PC-3 (cell line): ENCODE measurements at places on chromosomes 1 and 21.

- no peak for DNase-seq
These were observed 112.1 kb upstream of the NEGR1 start for GRCh38 chr1:72394457-72394856.

DNA sequence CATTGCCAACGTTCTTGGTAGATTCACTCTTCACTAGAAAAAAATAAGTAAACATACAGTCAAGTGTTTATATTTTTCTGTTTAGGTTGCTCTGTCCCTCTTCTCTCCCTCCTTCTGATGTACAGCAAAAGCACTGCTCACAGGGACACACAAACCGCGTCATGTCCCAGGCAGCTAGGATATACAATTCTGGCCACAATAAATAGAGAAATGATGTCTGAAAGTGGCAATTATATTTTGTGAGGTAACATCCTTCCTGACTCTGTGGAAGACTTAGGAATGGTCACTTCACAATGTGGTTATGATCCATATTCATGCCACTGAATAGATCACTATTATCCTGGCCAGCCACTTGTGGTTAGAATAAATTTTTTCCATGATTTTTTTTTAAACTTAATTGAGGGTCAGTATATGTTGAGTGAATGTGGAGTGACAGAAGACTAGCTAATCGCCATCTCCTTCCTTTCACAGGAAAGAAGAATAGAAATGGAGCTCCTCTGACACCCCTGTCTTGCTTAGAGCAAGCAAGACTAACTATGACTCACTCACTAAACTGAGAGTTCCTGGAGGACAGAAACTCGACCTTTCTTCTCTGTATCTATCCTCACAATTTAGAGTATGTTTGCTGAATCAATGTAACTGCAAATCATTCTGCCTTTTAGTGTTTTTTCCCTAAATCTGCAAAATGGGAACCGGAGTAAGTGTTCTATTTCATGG is 54.0 kb downstream of the ZNHIT6 start:
- DNase-seq, result peak; percentile 82

- DNase-seq, result no peak
These were observed 1.5 kb downstream of the SPATA6 start for GRCh38 chr1:48470481-48470855.

DNA sequence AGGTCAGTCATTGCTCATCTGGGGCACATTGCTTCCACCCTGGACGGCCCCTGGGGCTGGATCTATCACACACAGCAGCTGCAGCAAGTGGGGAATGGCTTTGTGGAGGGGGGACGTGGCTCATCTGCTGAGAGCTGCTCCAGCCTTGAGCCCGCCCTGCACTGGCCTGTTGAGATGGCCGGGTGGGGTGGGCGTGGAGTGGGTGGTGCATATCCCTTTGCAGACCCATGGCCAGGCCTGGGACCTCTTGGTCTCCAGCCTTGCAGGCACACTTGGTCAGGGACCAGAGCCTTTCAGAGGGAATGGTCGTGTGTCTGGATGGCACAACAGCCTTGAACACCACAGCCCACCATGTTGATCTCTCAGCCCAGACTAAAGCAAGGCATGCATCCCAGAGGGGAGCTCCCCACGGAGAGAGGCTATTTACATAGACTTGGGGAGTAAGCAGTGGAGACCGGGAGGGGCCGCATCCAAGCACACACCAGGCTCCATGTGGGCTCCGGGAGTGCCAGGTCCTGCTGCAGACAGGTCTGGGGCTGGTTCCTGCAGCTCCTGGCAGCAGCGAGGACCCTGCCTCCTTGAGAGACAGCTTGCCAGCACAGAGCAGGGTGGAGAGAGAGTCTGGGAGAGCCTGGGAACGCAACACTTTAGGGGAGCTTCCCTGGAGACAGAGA is 52.8 kb upstream of the SELENON start:
- no peak for DNase-seq

DNA sequence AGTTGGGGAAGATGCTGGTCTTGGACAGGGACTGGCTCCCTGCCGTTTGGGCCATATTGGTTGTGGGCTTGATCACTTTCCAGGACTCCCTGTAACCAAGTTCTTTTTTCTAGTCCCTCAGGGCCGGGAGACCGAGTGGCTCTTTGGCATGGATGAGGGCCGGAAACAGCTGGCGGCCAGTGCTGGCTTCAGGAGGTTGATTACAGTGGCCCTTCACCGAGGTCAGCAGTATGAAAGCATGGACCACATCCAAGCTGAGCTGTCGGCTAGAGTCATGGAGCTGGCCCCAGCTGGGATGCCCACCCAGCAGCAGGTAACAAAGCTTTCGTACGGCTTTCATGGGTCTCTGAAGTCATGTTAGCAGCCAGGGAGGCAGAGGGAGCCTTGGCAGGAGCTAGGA is 4.3 kb downstream of the METTL13 start:
- no peak for DNase-seq

DNA sequence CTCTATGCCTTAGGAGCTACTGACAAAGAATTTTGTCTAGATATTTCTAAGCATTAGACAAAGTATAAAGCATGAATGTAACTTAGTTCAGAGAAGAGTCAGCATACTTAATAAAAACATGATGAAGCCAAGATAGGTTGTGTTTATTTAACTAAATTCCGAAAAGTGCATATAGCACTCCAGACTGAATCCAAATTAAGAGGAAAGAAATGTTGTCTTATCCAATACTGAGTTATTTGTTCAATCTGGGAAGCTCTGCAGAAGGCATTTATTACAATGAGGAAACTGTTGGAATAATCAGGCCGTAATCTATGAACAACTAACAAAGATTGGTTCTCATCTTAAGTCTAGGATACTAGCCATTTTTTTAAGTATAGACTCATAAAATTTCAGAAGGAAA is 100.2 kb downstream of the TNFSF18 start:
- DNase-seq, result no peak

DNA sequence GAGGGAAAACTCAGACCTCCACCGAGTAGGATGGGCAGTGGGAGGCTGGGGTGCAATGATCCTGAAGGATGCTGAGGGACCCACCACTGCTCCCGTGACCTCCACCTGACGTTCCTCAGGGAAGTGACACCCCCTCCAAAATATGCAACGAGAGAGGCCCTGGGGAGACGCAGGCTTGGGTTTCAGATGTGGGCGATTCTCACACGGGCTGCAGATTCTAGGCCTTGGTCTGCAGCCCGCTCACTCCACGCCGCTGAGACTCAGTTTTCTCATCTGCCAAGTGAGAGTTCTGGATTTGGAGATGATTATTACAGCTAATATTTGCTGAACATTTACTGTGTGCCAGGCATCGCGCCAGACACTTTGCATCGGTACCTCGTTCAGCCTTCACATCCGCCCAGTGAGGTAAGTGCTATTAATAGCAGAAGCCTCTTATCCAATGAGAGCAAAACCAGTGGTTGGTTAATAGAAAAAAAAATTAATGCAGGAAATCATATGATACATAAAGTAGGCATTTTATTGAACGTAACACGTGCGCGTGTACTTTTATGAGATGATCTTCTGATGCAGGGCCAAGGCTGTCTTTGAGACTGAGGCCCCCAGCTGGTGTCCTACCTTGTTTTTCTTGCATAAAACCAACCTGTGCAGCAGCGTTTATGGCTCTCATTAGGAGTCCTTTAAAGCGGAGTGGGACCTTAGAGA is 102.0 kb upstream of the RUNX3 start:
- DNase-seq, result peak; percentile 85

- DNase-seq, result no peak
These were observed 883.4 kb upstream of the PRMT6 start for GRCh38 chr1:106173101-106173500.

GRCh38 chr1:65881067-65881594 is 88.4 kb downstream of the PDE4B start:
- no peak for DNase-seq

DNA sequence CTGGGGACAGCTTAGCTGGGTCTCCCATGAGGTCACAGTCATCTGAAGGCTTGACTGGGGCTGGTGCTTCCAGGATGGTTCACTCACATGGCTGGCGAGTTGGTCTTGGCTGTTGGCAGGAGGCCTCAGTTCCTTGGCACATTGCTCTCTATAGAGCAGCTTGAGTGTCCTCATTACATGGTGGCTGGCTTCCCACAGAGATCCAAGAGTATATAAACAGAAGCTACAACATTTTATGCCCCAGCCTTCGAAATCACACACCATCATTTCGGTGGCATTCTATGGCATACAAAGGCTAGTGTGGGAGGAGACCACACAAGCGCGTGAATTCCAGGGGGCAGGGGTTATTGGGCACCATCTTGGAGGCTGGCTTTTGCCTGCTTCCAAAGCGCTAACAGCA is 63.0 kb downstream of the ALPL start:
- DNase-seq, result no peak

- no peak for DNase-seq
These were observed 134.0 kb upstream of the ARHGEF16 start for GRCh38 chr1:3320246-3321152.

DNA sequence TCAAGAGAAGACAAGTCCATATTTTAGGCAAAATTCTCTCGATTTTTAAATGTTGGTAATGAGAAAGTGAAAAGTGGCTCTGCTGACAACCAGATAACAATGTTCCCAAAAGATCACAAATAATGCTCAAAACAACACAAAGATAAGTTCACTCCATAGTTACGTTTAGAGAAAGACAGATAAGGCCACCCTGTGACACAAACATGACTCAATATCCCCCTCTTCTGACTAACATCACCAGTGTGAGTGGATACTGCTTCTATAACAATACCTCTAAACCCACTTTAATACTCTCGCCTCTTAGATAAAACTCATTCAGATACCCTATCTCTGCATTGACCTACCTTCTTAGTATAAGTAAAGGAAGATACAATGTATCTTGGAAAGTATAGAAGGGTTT is 51.2 kb upstream of the RGS7 start:
- DNase-seq, result peak; percentile 78

DNA sequence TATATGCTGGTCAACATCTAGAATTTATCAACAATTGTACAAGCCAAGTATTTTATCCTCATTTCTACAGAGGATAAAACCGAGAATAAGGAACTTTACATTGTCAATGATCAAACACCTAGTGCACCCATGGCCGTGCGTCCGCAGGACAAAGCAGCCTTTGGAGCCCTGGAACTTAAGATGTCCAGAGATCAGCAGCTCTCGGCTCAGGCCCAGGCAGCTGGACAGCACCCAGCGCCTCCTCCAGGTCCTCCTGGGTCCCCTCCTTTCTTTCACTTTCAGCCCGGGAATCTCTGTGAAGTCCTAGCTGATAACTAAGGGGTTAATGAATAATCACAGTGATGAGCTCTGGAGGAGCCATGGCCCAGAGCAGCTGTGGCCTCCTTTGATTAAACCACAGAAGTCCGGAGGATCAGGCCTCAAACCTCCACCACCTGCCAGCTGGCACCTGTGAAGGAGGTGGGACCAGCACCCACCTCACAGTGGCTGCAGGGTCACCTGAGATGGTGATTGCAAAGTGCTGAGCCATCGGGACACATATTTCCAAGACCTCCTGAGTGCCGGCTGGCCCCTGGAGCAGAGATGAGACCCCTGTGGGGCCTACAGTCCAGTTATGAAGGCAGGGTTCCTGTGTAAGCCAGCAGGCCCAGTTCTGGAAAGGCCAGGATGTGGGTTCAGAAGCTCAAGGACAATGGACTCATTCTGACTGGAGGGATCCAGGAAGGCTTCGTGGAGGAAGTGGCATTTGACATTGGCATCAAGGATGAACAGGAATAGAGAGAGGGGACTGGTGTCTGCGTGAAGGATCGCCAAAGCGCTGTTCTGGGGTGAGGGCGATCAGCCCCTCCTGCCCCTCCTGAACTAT is 11.6 kb upstream of the SAMD11 start:
- DNase-seq, result no peak

GRCh38 chr1:225610539-225610938 is 42.4 kb downstream of the ENAH start:
- DNase-seq, result no peak

- no peak for DNase-seq
These were observed 142.5 kb upstream of the ST6GALNAC5 start for GRCh38 chr1:76724816-76725215.

DNA sequence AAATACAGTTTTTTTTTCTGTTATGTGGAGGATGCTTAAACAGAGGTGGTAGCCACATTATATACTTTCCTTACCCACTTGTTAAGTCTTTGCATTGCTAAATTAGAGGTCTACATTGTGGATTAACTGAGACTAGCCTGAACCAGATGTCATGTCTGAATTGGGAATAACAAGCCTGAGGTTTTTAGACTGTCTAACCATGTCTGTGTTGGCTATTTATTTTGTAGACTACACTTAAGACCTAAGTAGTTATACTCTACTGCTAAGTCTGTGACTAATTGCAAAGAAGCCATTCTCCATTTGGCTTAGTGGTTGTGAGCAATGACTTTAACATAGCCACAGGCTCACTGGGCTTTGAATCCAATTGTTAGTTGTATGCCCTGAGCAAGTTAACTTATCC is 45.4 kb downstream of the CDC14A start:
- DNase-seq, result no peak

GRCh38 chr21:43817157-43818086 is 28.0 kb downstream of the RRP1 start:
- no peak for DNase-seq

GRCh38 chr1:167446966-167447365 is 71.4 kb downstream of the CD247 start:
- DNase-seq, result no peak

- DNase-seq, result no peak
These were observed 112.9 kb downstream of the DAB1 start for GRCh38 chr1:57311006-57311405.

DNA sequence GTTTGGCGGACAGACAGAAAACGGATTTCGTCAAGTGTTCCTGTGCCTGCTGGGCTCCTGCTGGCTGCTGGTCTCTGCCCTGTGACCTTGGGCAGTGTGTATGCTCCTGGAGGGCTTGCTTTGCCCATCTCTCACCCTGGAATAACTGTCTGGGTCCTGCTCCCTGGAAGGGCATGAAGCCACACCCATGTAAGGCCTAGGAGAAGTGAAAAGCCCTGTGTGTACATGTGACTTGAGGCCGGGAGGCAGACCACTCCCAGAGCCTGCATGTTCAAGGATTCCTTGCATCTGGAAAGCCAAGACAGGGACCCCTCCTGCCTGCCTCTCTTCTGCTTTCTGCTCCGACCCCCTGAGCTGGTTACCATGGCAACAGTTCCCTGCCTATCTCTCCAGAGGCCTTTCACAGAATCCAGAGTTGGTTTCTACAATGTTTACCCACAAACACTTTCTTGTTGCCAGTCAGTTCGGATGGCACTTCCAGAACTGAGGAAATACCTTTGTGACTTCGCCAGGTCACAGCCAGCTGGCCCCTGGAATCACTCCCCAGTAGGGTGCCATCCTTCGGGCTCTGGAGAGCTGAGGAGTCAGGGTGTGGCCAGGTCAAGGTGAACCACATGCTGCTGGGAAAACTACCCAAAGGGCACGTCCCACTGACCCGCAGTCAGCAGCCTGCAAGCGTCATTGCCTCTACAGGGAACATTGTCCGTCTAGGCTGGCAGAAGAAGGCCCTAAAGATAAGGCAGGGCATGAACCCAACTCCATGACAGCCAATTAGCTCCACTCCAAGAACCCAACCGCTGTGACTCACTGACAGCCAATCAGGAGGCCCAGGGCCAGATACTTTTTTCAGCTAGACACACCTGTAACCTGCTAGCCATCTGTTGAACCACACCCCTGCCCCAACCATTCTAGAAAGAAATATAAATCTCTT is 14.7 kb upstream of the GPR37L1 start:
- DNase-seq, result no peak

- no peak for DNase-seq
These were observed 34.3 kb downstream of the SLC35D1 start for GRCh38 chr1:67019600-67020136.

GRCh38 chr1:247373721-247374141 is 42.1 kb upstream of the ZNF496 start:
- DNase-seq, result no peak
